ENCODE measurements at places on chromosomes 6 and 20.

DNA sequence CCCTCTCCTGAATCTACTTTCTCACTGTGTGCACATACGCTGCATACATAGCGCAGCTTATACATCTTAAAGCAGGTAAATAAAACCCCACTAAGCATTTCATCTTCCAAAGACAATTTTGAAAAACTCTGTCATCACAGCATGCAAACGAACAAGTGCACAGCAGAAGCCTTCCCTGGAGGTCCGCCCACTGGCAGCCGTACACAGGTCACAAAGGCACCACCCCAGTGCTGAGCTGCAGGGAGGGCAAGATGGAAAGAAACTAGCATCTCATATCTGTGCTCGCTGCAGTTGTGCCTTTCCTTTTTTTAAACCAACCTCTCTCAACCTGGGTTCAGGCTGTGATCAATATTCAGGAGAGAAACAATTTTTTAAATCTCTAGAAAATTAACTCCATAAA lies 73.3 kb downstream of the HUS1B start:
- DNase-seq = no peak

DNA sequence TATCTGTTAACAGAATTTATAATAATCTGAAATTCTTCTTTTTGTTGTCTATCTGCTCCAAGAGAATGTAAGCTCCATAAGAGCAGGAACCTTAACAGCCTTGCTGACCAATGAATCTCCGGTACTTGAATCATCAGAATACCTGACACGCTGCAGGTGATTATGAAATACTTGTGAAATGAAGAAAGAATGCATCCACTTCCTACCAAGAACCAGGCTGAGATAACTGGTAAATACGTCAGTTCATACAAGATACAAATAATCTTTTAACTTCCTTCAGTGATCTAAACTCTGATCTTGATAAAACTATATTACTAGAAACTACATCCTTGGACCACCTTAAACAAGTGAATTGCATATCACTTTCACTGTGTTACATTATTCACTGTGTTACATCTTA lies 116.2 kb downstream of the MAP3K5 start:
- DNase-seq = no peak

GRCh38 chr6:113522376-113522775 lies 334.8 kb upstream of the MARCKS start:
- no peak for DNase-seq

DNA sequence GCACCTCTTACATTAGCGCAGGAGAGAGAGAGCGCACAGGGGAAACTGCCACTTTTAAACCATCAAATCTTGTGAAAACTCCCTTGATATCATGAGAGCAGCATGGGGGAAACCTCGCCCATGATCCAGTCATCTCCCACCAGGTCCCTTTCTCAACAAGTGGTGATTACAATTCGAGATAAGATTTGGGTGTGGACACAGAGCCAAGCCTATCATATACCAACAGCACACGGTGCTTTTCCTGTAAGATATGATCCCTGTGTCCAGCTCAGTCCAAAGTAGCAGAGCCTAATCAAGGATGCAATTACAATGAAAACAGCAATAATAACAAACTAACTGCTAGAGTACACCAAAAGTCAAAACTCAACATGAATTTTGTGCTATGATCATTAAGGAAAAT lies 148.7 kb upstream of the TCF21 start:
- DNase-seq = no peak

GRCh38 chr6:18413381-18413780 lies 26.2 kb downstream of the RNF144B start:
- DNase-seq = no peak

Measured in urinary bladder (tissue), 4 donors.